Foreskin fibroblast (primary cell): ENCODE measurements at places on chromosomes 12 and 14.

GRCh38 chr12:82971584-82971983 lies 284.9 kb downstream of the TMTC2 start:
- DNase-seq: no peak

DNA sequence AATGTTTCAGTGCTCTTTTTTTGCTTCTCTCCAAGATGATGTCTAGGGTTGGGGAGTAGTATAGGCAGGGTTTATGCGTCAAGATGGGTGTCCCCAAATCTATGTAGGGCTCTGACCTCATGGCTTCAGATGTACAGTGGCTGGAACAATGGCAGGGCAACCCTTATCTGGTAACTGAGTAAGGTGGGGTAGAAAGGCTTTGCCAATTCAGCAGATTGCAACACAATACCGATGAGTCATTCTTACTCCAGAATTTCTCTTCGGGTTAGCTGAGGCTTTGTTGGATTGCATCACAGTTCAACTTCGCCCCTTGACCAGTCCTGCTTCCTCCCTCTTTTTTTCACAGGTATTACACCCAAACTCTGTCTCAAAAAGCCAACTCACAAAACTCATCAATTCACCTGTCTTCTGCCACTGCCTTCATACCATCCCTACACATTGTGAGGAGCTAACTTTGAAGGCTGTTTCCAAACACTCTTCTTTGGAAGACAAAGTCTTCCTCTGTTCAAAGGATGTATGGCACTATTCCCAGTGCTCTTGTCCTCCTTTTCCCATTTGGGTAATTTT lies 190.2 kb upstream of the CNOT2 start:
- DNase-seq: peak; percentile 93

- no peak for DNase-seq
These were observed 3.1 kb upstream of the CREBL2 start for GRCh38 chr12:12608557-12608957.

GRCh38 chr14:100810435-100810834 lies 15.5 kb upstream of the MEG3 start:
- no peak for DNase-seq

DNA sequence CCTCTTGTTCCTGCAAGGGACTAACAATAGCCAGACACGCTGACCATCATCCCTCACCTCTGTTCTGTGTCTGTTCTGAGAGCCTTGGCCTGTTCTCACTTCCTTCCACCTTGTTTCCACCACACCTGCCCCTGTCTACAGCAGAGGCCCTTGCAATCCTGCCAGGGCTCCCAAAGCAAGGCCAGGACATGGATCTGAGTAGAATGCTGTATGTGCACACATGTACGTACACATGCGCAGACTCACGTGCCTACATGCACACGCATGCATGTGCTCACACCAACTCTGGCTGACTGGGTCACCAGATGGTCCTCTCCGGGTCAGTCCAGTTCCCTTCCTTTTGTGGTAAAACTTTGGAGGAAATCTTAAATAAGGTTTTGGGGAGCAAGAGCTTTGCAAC lies 133.0 kb upstream of the C14orf180 start:
- DNase-seq: no peak

- peak; percentile 81 for DNase-seq
These were observed 44.1 kb downstream of the PSEN1 start for GRCh38 chr14:73180385-73180805.

- no peak for DNase-seq
These were observed 9.9 kb downstream of the ATG14 start for GRCh38 chr14:55401751-55402150.

- DNase-seq: no peak
These were observed 75.4 kb downstream of the ABCC9 start for GRCh38 chr12:21865846-21866245.

DNA sequence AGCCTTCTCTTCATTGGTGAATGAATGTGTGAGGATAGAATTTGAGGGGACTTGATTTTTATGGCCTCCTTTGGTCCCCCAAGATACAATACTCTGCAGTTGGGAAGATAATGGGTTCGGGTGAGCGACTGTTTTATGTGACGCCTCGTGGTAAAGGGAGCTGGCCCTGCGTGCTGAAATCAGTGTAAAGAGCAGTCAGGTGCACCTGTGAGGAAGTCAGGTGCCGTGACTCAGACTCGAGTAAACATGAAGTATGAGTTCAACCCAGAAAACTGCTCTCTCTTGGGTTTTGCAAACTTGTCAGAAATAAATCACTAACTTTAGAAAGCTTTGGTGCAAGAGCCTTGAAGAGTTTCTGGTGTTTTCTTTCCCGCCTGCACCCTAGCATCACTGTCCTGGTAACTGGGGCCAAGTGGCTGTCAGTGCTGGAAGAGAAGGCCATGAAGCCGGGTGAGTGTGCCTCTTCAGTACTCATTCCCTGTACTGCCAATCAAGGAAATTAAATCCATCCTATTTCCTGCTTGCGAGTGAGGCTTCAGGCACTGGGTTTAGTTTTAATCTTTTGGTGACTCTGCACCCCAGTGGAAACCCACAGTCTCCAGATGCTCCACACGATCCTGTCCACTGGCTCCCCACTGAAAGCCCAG lies 59.2 kb downstream of the AACS start:
- no peak for DNase-seq

- no peak for DNase-seq
These were observed 234.7 kb downstream of the ANO2 start for GRCh38 chr12:5710260-5710878.

- DNase-seq: no peak
These were observed 45.4 kb downstream of the PHLDA1 start for GRCh38 chr12:75986001-75986746.

GRCh38 chr12:3379079-3379478 lies 111.9 kb upstream of the PRMT8 start:
- no peak for DNase-seq

DNA sequence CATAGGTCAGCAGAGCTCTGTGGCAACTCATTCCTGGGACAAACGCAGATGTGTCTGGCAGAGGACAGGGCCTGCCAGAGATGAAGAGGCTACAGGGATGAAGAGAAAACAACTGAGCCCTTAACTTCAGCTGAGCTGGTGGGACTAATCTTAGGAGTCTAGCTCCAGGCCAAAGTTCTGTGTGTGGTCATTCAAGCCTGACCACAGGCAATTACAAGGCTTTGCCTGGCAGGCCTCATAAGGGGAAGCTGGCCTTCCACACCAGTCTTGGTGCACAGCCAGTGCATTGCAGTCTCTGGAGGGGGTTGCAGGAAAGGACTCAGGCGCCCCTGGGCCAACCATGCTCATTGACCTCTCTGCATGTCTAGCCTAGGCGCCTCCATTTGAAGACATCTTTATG lies 127.6 kb upstream of the DAAM1 start:
- no peak for DNase-seq

- no peak for DNase-seq
These were observed 316.1 kb downstream of the GALC start for GRCh38 chr14:87676814-87677437.

DNA sequence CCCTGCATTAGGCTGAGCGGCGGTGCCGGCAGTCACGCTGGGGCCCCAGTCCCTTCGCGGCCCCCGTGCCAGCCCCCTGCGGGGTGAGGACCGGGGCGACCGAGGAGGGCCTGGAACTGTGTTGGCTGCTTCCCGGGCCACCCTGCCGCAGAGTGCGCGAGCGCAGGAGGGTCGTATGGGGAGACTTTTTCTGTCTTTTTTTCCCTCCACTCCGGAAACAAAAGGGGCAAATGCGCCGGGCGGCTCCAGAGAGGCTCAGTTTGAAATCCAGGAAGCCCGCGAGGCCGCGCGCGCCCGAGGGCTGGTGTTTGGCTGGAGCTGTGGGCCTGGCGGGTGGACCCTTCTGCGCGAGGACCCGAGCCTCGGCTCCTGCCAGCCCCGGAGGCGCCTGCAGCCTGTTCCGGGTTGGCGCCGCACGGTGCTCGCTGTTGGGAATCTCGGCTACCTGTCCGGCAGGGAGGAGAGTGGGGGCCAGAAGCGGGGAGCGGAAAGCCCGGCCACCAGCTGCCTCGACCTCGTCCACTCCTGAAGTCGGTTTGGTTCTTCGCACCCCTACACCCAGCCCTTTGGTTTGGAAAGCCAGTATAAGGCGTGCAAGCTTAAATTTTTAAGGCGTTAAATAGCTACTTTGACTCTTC lies 638 bp downstream of the PLEKHG3 start:
- peak; percentile 55 for DNase-seq

DNA sequence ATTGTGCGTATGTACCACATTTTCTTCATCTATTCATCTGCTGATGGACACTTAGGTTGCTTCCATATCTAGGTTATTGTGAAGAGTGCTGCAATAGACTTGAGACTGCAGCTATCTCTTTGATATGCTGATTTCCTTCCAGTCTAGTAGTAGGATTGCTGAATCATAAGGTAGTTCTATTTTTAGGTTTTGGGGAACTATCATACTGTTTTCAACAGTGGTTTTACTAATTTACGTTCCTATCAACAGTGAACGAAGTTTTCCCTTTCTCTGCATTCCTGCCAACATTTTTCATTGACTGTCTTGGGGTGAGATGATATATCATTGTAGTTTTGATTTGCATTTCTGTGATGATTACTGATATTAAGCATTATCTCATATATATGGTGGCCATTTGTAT lies 482.2 kb downstream of the SLC16A7 start:
- no peak for DNase-seq

DNA sequence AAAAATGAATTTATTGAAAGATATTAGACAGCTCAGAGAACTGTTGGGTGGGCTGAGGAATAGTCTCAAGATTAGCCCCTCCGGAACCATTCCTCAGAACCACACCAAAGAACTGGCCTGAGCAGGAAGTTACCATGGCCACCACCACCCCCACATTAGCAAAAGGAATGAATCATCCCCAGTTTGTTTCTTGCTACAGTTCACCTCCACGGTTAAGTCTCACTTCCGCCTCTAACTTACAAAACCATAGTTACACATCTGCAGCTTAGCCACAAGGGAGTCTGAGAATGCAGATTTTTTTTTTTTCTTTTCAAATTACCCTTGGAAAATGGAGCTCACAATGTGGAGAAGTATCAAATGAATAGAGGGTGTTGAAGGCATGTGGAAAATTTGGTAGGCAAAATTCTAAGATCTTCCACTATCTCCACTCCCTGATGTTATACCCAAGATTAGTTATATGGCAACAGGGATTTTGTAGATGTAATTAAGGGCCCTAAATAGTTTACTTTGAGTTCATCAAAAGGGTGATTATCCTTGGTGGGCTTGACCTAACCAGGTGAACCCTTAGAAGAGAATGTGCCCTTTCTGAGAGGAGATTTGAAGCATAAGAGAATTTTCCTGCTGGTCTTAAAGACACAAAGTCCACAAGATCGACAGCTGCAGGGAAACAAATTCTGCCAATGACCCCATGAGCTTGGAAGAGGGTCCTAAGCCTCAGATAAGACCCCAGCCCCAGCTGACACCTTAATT lies 129.8 kb upstream of the KRR1 start:
- DNase-seq: peak; percentile 47

DNA sequence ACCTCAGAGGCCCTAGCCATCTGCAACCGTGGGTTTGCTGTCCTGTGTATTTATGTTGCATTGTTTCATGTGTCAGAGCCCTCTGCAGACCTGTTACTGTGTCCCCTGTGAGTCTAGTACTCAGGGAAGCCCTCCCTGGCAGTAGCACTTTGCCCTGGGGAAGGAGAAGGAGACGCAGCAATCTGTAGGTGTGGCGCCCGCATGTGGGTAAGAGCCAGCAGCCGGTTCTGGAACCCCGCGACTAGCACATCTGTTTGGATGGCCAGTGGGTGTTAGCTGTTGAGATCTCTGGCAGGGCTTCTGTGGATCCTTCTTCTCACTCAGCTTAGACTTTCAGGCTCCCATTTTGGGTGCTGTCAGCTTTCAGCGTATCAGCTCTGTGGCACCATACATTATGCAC lies 57.0 kb downstream of the TECPR2 start:
- no peak for DNase-seq

DNA sequence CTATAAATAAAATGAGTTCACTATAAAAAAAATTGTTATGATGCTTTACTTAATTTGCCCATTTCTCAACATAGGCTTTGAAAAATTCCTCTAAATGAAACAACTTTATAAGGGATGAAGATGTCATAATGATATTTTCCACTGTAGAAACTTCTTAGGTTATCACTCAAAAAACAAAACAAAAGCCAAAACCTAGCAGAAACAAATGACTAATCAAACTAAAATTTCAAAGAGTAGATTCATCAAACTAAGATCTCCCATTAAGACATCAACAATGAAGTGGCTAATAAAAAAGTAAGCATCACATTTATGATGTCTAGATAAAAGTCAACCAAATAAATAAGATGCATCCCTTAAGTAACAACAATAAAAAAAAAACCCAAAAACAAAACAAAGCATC lies 36.9 kb upstream of the TTC7B start:
- no peak for DNase-seq

GRCh38 chr12:1642513-1642912 lies 13.5 kb downstream of the WNT5B start:
- DNase-seq: no peak

DNA sequence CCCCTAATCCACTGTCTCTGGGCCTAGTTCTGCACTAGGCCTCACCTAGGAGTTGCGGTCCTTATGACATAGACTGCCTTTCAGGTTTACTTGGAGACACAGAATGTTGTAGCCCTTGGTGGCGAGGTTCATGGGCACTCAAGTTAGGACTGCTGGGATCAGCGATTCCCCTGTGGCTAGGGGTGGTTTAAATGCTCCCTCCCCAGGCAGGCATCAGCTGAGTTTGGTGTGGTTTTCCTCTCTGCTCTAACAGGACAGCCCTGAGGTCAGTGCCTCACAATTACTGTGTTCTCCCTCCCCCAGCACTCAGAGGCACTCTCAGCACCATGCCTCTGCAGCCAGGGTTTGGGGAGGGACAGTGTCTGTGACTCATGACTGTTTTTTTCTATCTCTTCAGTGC lies 22.2 kb upstream of the RDH16 start:
- peak; percentile 30 for DNase-seq

DNA sequence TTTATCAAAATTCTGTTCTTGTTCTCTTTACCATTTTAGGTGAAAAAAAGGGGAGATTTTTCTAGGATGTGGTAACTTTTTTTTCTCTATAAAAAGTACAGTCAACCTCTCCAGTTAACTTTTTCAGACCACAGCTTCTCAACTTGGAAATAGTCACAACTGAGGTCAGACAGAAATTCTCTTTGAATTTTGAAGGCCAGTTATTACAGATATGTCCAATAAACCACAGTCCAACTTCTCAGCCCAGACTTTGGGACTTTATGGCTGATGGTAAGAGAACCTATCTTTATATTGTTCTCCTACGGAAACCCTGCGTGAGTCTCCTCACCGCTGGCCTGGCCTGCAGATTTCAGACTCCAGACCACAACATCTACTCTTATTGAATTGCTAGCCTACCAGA lies 176.7 kb downstream of the DACT1 start:
- no peak for DNase-seq
